ENCODE measurements at places on chromosomes 4 and X.
A peak's percentile ranks its signal among the peaks of the same experiment; 100 is the strongest.

DNA sequence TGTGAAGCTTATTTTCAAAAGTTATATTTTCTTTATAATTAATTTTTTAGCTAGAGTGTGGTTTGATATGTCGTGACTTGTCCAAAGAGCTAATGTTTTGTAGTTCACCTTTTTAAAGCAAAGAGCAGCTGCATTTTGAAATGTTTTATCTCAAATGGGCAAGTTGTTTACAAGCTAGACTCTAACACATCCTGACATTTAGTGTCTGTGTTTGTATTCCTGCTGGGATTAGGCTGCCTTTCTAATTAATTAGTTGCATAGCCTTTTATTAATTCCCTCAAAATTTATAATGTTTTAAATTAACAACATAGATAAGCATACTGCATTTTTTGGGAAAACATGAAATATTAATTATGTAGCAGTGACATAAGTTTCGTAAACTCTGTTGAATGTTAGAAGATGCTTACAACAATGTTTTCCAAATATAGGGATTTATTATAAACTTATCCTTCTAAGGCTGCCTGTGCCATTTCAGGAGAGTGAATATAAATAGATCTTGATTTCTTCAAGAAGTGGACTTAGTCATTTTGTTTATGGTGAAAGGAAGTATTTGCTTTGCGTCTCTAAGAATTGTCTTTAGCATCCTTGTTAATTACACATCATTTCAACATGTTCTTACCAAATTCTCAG is 37.7 kb upstream of the NUDT6 start:
- DNase-seq, result no peak

GRCh38 chrX:95762716-95763115 is 921.9 kb upstream of the DIAPH2 start:
- DNase-seq, result no peak

DNA sequence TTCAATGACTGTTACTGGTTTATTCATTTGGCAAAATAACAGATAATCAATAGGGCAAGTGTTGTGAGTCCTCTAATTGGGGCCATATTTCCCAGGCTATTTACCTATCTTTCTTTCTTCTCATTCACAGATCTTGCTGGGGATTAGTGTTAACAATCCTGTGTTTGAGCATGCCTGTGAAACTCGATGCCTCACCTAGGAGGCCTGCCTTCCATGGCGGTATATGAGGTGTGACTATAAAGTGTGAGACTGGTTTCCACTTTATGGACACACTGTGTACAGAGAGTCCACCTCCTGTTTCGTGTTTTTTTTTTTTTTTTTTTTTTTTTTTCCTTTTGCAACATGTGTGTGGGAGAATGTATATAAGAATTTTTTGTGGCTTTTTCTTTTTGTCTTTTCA is 199.3 kb downstream of the BMPR1B start:
- no peak for DNase-seq

GRCh38 chrX:16836371-16836770 is 33.8 kb downstream of the RBBP7 start:
- DNase-seq, result no peak

DNA sequence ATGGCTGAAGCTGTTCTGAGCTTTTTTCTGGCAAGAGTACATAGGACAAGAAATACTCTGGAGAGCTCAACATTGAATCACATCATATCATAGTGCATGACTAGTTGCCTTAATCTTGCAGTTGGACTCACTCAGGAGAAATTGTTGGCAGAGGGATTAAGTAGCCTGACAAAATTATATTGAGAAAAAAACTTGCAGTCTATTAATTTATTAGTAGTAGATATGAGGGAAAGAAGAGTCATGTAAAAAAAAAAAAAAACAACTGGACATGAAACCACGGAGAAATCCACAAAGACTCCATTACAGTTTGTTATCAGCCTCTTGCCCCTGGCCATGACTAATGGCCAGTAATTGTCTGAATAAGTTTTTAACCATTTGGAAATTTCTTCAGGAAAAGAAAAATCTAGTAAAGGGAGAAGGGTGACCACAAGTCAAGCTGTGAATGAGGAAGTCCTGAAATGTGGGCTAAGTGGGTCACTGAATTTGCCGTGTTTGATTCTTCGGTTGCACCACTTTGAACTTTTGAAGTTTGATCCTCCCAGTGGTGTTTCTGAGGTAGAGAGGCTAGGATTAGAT is 45.6 kb downstream of the FHL1 start:
- no peak for DNase-seq

GRCh38 chr4:41643331-41643730 is 105.2 kb downstream of the PHOX2B start:
- DNase-seq, result no peak

- DNase-seq, result no peak
Measured at GRCh38 chrX:136488706-136489105, 959 bp downstream of the BRS3 start.

GRCh38 chr4:40606239-40606767 is 23.4 kb downstream of the RBM47 start:
- DNase-seq, result no peak

DNA sequence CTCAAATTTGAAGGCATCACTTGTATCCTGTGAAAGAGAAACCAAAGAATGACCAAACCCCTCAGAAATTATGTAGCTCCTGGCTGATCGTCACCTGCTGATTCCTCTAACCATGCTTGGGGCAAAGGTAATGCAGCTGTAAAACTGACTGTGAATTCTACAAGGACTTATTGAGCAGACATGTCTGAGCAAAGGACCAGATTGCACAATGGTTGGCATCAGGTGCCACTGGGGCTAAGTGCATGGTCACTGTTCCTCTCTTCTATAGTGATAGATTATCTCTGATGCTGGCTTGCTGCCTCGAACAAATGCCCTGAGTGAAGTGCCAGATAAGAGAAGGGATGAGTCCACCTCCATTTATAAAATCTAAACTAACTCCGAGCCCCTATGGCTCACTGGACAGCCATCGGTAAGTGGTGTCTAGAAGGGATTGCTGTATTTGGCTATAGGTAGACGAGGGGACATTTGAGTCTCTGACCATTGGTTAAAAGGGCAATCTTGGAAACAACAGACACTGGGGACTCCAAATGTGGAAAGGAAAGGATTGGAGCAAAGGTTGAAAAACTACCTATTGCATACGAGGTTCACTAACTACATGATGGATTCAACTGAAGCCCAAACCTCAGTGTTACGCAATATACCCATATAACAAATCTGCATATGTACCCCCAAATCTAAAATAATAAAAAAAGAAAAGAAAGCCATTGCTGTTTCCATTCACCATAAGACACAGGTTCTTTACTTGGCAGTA is 110.7 kb upstream of the IGSF1 start:
- no peak for DNase-seq

DNA sequence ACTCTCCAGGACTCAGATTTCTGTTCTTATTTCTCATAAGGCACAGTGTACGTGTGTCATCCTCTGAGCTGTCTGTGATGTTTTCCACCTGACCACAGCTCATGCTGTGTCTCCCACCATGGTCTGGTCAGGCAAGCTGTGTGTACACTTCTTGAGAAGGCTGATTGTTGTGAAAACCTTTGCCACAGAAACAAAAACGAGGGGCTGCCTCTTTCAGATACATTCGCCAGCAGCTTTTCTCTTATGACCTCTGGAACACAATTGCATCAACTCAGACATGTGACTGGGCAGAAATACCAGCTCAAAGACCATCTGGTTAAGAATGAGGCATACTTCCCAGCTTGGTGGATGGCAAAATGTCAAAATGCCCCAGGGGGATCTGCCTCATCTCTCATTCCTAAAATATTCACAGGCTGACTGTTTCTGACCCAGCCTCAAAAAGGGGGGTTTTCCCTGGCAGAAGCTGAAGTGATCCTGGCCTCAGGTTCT is 46.1 kb downstream of the PGRMC2 start:
- DNase-seq, result peak; percentile 99

- DNase-seq, result no peak
Measured at GRCh38 chrX:52217494-52218160, 32.9 kb downstream of the MAGED4 start.

GRCh38 chrX:129318375-129318774 is 204.9 kb downstream of the SMARCA1 start:
- no peak for DNase-seq

- DNase-seq, result no peak
Measured at GRCh38 chrX:679291-679979, 48.8 kb downstream of the SHOX start.

- DNase-seq, result no peak
Measured at GRCh38 chrX:124194901-124195300, 137.6 kb upstream of the TEX13D start.

GRCh38 chrX:39752815-39753214 is 344.9 kb downstream of the BCOR start:
- no peak for DNase-seq

DNA sequence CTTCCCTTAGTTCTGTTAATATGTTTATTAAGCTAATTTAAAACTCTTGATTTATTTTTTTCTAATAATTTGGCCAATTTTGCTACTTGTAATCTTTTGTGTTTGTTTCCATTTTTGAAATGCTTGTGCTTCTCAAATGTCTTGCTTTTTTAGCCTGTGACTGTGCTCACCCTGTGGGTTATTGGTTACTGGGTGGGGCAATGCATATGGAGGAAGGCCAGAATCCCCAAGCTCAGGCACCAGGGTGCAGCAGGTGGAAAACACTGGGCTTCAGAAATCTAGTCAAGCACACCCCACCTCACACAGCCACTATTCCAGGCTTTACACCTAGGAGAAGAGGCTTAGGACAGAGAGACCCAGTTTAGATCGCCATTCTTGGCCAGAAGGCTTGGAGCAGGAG is 33.1 kb downstream of the ETNPPL start:
- DNase-seq, result no peak

- DNase-seq, result peak; percentile 42
Measured at GRCh38 chr4:84938316-84938715, 28.2 kb downstream of the WDFY3 start.

DNA sequence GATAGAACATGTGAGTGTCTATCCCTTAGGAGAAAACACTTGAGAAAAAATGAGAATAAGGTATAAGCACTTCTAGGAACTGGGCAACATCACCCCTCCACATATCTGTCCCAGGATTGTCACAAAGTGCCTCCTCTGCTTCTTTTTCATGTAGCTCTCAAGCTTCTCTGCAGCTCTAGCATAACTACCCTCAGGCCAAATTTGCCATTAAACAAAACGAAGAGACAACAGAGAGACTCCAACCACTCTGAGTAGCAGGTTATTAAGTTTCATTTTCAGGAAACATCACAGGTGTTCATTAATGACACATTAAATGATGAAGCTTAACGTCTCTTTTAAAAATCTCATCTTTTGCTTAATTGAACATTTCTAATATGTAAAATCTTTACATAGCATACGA is 580.0 kb downstream of the GALNTL6 start:
- no peak for DNase-seq

DNA sequence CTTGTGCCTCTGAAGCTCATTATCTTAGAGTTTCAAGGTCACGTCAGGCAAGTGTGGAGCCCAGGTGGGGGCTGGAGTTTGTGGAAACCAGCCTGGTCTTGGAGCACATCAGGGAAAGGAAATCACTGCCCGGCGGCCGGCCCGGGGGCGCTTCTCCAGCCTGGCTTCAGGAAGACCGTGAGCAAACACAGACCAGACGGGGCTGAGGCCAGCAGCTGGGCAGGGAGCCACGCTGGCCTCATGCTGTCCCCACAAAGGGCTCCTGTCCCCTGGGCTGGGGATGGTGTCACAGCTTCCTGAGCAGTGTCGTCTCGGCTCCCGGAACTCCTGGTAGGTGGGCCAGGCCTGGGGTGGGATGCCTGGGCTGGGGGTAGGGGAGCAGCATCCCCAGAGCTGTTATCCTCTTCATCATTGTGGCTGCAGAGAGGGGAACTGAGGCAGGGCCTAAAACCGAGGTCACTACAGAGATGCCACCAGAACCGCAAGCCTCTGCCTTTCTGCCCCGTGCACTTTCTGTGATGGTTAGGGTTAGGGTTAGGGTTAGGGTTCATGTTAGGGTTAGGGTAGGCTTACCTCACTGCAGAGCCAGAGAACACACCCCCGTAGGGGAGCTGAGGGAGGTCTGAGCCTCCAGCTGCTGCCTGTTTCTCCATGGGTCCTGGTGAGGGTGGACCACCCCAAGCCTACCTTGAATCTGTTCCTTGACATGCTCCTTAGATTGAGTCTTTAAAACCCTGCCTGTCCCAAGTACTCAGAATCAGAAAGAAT is 77.5 kb downstream of the HTRA3 start:
- no peak for DNase-seq

GRCh38 chr4:71163317-71163716 is 169.9 kb downstream of the DCK start:
- DNase-seq, result no peak

GRCh38 chr4:113955411-113955810 is 24.0 kb downstream of the ARSJ start:
- no peak for DNase-seq

Data from HS-5 (cell line).